ENCODE measurements at places on chromosomes 7 and 10. TPM values are rescaled to one million over a fixed set of nuclear protein-coding genes. Genes with fewer than 3 reads are reported as not detected.

Gene GCK
- polyA plus RNA-seq = 6.9 TPM

- no peak for DNase-seq
Observed at GRCh38 chr10:59970396-59971368, 64.3 kb upstream of the CCDC6 start.

GRCh38 chr10:78349911-78350663, 316.4 kb downstream of the RPS24 start:
- DNase-seq = no peak

DNA sequence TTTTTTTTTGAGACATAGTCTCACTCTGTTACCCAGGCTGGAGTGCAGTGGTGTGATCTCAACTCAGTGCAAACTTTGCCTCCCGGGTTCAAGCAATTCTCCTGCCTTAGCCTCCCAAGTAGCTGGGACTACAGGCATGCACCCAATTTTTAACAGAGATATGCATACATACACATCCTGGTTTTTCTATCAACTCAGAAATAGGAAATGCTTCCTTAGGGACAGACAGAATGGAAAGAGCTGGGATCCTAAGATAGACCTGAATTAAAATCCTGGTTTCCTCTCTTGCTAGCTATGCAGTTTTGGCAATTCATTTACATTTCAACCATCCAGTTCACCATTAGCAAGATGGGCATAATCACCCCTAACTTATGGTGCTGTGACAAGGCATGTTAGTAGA, 347.5 kb downstream of the GPAM start:
- no peak for DNase-seq

Gene CNPY1
- polyA plus RNA-seq = not detected

GRCh38 chr7:15457990-15458955, 103.5 kb downstream of the AGMO start:
- DNase-seq = no peak
